Mesothelial cell of epicardium (in vitro differentiated cells): ENCODE measurements at places on chromosomes 7 and 10.

GRCh38 chr7:143279186-143280098, 5.3 kb upstream of the TMEM139 start:
- no peak for DNase-seq

- no peak for DNase-seq
Measured at GRCh38 chr7:6600093-6600492, 10.3 kb downstream of the INTS15 start.

DNA sequence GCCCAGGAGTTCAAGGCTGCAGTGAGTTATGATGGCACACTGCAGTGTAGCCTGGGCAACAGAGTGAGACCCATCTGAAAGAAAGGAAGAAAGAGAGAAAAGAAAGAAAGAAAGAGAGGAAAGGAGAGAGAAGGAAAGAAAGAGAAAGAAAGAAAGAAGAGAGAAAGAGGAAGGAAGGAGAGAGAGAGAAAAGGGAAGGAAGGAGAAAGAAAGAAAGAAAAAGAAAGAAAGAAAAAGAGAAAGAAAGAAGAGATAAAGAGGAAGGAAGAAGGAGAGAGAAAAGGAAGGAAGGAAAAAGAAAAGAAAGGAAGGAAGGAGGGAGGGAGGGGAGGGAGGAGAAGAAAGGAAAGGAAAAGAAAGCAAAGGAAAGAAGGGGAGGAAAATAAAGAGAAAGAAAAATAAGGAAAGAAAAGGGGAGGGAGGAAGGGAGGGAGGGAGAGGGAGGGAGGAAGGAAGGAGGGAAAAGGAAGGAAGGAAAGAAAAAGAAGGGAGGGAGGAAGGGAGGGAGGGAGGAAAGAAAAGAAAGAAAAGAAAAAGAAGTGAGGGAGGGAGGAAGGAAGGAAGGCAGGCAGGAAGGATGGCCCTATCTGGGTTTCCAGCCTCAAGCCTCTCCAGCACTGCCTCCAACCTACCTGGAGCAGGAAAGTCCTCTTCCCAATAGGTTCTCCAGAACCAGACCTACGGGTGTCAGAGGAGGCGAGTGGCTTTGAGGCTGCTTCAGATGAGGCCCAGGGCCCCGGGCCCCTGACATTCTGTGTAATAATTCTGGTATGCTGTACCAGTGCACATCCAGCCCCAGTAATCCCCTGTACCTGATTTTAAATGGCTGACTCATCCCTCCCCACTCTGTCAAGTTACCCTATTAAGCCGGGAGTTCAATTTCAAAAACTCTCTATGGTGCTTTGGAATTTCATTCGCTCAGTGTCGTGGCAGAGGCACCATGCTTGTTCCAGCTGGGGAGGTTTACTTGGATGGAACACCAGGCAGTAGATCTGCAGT, 6.8 kb upstream of the PARD3 start:
- DNase-seq, result no peak

DNA sequence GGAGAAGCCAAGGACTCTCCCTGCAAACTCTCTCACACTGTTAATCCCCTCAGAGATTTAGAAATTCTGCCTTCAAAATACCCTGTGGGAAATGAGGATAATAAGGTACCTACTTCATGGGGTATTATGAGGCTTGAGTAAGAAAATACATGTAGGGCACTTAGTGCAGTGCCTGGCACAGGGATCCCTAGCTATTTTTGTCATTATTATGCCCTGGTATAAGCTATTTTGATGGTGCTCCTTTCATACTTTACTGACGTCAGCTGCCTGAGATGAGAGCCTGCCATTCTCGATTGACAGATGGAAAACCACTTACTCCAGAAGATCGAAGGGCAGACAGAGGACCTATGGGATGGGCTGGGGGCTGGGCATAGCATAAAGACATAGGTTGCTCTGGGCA, 30.1 kb downstream of the MKX start:
- no peak for DNase-seq

DNA sequence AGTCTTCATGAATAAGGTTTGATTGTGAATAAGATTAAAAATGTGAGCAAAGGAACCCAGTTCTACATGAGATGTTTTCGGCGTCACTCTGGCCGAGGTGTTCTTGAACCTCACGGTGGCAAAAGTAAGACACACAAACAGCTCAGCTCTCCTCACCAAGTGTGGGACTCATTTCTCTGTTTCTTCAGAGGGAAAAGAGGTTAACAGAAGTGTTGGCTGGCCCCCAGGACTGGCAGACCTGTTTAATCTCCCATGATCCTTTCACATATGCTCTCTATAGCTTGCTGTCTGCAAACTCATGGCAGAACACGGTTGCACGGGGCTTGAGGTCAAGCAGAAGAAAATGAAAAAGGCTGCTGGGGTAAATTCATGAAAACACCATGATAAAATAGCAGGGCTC, 394.4 kb downstream of the CALN1 start:
- no peak for DNase-seq

GRCh38 chr7:41696323-41696916, 6.5 kb downstream of the INHBA start:
- DNase-seq, result peak; percentile 74
